ENCODE measurements at places on chromosomes 1 and 21.
A peak's percentile ranks its signal among the peaks of the same experiment; 100 is the strongest.

DNA sequence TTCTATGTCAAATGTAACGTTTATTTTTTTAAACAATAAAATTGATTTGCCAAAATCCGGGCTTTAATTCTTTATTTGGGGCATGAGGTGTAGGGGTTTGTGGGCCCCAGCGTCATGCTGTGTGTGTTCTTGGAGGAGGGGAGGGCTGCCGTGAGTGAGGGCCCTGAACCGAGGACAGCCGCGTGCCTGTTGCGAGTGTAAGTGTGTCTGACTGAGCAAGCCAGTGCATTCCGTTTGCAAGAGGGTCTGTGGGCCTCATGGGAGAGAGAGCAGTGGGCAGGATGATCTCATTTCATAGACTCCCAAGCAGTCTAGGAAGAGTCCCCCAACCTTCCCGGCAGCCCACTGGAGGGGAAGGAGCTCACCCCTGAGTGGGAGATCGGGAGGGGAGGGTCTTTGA is 21.4 kb upstream of the SPSB1 start:
- no peak for DNase-seq

DNA sequence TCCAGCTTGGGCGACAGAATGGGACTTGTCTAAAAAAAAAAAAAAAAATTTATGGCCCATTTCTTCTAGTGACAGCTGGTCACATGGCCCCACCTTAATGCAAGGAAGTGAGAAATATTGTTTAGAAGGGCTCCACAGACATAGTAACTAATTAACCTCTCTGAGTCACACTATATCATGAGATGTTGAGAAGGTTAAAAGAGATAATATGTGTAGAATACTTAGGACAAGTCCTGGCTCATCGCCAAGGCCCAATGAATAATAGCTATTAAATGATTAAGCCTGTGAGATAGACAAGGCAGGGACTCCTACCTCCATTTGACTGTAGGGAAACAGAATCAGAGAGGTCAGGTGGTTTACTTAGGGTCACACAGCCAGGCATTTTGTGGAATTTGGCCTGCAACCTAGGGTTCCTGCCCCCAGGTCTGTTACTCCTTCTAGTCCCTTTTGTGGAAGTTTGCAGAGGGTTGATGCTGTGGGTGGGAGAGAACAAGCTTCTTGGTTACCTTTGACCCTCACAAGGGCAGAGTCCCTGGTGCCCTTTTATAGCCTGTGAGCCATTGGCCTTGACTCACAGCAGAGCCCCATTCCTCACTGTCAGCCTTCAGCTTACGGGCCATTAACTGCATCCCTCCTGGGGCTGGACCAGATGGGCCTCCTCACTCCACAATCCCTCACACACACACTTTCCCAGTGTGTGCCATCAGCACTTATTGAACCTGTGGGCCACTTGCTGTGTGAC is 48.5 kb downstream of the OPRD1 start:
- no peak for DNase-seq

GRCh38 chr1:222061711-222062359 is 319.9 kb upstream of the DUSP10 start:
- DNase-seq: no peak

DNA sequence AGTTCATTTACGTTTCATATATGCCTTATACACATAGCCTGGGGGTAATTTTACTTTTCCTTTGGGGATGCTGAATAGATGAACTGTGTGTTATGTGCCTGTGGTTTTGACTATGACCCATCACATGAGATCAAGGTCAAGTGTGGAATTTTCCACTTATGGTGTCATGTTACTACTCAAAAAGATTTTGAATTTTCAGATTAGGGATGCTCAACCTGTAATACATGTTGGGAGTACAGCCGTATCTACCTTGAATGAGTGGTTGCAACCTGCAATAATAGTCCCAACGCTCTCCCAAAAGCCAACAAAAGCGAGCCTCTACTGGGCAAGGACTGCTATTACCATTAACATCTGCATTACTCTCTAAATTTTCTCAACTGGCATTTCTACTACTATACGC is 68.5 kb upstream of the SDC3 start:
- DNase-seq: no peak

DNA sequence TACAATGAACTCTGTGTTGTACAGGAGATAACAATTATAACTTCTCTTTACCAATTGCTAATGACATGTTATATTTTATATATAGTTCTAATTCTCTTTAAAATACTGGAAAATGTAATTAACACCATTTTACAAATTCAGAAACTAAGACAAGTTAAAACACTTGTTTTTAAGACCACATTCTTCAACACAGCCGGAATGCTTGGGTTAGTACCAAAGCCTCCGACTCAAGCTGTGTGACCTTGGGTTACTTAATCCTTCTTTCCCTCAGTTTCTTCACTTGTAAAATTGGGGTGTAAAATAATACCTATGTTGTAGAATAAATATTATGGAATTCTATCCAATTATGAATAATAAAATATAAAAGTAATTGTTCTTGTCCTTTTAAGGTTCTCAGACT is 378.7 kb downstream of the USH2A start:
- no peak for DNase-seq

DNA sequence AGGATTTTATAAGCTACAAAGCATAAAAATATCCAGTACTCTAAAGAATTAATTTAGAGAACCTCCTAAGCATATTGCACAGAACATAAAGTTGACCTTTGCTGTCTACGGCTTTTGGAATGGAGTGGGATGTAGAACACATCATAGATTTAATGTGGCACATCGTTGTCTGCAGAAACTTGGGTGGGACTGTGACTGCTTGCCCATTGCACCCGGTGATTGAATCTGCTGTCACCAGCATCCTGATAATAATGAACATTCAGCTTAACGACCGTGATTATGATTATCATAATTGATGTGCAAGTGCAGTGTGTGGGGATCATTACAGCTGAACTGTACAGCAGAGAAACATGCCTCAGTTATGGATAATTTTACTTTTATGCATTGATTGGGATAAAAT is 181.9 kb downstream of the SPATA17 start:
- no peak for DNase-seq

DNA sequence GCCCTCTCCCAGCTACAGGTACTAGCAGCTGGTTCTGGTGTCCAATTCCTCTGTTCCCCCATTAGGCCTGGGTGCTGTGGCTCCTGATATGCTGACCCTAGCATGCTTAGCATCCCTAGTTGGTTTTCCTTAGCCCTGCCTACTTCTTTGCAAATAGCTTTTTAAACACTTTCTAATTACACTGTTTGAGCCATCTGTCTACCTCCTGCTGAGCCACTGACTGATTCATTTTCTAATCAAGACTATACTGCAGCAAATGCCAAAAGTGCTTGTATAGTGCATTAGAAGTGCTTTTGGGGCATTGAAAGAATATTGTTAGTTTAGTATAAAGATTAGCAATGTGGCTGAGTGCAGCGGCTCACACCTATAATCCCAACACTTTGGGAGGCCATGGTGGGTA is 36.3 kb downstream of the ERICH3 start:
- no peak for DNase-seq

DNA sequence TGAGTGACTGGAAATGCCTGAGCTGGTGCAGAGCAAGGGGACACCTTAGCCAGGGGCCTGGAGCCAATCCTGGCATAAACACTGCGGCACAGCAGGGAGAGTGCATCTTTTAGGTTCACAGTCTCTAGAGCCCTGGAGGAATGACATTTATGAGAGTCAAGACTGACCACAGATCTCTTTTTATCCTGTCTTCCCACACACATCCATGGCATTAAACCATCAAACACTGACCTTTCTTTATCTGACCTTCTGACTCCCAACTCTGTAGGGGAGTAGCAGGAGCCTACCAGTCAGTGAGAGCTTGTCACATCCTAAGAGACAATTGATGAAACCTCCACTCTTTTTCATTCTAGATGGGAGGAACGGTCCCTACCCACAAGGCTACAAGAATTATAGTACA is 7.9 kb downstream of the CD34 start:
- no peak for DNase-seq

- DNase-seq: no peak
Observed at GRCh38 chr1:94709891-94710581, 110.1 kb upstream of the SLC44A3 start.

GRCh38 chr1:22704440-22705067 is 6.1 kb upstream of the EPHB2 start:
- peak; percentile 67 for DNase-seq

- no peak for DNase-seq
Observed at GRCh38 chr1:14474856-14475255, 123.6 kb upstream of the KAZN start.

DNA sequence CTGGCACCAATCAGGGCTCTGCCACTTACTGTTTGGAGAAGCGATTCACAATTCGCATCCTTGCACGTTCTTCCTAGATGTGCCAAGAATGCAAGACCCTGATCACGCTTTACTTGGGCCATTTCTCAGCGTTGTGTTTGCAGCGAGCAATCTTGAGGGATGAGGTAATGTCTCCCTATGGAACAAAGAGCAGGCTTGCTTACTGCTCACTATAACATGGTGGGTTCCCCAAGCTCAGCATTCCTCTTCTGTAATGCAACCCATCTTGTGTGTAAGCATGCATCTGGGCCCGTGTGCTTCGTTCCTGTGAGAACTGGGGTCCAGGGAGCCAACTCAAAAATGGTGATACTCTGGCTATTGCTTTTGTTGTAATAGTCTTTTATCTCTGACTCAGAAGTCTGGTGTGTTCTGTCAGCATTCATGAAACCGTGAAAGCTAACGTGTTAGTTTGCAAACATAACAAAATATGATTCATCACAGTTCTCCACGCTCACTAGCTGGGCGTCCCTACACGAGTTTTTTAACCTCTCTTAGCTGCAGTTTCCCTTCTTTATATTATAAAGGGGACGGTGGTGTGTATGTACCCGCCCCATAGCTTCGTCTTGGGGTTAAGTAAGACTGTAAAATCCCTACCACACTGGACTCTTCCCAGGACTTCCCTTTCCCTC is 33.3 kb downstream of the DNTTIP2 start:
- no peak for DNase-seq

- no peak for DNase-seq
Observed at GRCh38 chr1:177366091-177366490, 195.3 kb downstream of the BRINP2 start.

DNA sequence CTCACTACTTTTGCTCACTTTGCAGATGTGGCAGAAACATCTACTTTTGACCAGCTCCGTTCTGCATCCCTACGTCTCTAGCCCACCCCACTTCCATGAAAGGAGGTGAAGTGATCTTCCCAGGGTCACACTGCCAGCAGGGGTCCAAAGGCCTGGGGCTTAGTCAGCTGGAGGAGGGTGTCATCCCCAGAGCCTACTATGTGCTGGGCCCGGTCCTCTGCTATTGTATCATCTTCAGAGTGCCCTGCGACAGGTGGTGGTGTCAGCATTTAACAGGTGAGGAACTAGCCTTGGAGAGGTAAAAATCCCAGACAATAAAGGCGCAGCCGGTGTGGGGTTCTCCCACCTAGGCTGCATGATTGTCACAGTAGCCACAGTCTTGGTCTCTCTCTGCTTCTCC is 5.6 kb upstream of the BSND start:
- no peak for DNase-seq

- DNase-seq: no peak
Observed at GRCh38 chr1:151968791-151969399, 24.8 kb downstream of the S100A10 start.

GRCh38 chr1:8189931-8190483 is 127.9 kb upstream of the SLC45A1 start:
- no peak for DNase-seq

DNA sequence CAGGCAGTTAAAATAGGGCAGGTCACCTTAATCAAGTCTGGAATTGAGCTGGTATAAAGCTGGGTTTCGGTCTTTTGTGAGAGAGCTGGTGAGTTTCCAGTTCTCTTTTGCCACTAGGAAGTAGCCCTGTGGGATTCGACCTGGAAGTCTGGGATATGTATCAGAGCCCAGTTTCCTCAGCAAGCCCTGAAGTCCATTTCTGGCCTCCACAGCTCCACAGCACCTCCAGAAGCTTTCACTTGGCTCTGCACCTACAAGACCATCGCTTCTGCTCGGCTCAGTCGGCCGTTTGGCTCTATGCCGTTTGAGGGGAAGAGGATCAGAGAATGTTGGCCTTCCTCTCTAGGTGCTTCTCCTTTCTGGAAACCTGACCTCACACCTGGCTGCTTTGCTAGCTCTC is 148.0 kb downstream of the GALNT2 start:
- DNase-seq: no peak

GRCh38 chr21:34880401-34880800 is 168.7 kb downstream of the RUNX1 start:
- no peak for DNase-seq

DNA sequence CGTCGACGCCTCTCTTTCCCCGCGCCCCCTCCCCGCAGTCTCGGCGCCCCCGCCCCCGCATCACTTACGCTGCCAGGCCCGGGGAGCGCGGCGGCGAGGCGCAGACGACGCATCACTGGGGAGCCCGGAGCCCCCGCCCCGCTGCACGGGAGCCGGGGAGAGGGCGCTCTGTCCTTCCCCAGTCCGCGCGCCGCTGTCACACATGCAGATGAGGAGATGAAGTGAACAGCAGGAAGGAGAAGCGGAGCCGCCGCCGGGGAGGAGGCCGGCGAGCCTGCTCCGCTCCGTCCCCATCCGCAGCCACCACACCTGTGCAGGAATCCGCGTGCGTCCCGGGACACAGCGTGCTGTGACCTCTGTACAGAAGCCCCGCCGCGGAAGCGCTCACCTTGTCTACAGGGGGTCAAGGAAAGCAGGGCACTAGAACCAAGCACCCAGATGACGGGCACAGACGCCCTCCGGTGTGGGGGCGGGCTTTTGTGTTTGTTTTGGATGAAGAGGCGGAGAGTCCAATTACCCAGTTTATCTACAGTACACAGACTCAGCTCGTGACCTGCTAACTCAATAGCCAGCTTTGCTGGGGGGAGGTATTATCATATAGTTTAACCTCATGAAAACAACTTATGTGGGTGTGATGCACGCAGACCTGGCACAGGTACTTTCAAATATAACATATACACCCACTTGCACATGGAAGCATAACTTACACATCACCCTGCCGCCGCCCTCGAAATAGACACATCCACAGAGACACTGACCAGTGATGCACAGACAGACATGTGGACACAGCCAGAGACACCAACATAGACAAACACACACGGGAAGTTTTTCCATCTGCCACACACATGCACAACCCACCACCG is 12.4 kb downstream of the KLHDC8A start:
- no peak for DNase-seq
